ENCODE measurements at places on chromosomes 7 and 10.

DNA sequence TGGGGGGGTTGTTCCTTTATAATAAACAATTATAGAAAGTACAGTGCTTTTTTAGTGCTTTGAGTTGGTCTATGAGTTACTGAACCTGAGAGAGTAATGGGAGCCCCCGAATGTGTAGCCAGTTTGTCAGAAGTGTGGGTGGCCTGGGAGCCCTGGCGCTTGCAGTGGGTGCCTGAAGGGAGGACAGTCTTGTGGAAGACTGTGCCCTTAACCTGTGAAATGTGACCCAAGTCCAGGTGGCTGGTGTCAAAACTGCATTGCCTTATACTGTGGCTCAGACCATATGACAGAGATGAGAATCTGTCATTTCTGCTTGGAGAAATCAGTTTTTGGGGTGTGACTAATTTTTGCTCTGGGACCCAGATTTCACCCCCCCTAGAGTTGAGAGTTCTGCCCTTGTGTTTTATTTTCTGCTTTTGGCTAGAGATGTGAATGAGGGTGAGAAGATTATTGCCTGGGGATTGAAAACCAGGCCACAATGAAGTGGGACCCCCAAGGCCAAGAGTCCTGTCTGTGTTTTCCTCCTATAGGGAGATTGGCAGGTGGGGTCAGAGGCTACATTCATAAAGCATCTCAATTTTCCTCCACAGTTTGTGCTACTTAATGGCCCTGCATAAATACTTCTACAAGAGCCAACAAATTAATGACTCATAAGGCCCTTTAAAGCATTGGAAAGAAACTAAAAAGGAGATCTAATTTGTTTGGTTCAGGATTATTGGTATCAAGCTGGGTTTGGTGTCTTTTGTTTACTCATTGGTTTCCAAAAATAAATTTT, 24.1 kb upstream of the CARD11 start:
- no peak for DNase-seq

GRCh38 chr10:112752288-112752687, 197.8 kb upstream of the TCF7L2 start:
- DNase-seq = no peak

DNA sequence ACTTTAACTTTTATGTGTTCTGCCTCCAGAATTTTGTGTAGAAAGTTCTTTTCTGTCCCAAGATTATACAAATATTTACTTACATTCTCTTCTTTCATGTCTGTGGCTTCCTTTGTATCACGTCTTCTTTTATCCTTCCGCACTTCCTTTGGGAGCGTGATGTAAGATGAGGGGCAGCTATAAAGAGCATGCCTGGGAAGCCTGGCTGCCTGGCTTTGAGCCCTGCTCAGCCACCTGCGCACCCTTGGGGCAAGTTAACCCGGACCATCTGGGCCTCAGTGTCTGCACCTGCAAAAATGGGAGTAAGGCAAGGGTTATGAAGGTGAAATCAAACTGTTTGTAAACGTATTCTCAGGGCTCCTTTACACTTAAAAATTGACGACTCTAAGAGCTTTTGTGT, 25.2 kb downstream of the PALD1 start:
- DNase-seq = no peak

- DNase-seq = peak; percentile 40
These were observed 18.3 kb downstream of the CALHM2 start for GRCh38 chr10:103433858-103434257.

- DNase-seq = no peak
These were observed 208.3 kb downstream of the DNAJB6 start for GRCh38 chr7:157544980-157545680.

DNA sequence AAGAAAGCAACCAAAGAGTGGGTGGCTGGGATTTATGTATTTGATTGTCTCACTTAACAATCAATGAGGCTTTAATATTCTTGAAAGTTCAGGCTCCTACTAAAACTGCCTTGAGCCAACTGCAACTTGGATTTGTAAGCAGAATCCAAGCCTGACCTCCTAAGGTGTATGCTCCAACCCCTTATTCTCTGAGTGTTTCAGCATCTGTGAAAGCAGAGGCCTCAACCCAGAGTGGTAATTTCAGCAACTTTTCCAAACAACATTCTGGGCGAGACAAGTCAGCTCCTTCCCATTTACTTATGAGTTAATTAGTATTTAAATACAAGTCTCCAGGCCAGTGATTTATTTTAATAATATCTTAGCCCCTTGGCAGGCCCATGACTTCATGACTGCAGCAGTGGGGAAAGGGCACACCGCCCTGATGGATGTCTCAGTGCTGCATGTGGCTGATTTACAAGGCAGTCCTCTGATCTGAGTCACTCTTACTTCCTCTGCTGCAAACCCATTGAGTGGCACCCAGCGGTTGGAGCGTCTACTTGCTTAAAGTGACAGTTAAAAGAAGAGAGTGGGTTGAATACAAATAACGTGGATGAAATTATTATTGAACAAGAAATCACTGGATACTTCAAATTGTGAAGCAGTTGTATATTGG, 209.1 kb downstream of the TRIL start:
- peak; percentile 27 for DNase-seq

DNA sequence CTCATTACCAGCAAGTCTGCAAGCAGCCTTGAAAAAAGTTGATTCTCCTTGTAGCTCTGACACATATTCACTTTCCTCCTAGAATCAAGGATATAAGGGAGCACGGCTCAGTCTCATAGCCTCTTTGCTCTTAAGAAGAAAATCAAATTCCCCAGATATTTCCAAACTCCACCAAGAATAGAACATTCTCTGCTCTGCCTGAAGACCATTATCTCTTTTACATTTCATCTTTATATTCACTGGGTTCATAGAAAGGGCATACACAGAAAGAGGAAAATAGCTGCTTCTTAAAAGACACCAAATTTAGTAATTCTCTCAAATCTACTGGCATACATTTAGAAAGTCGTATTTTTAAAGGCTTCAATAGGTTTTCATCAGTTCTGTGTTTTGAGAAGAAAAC, 92.0 kb downstream of the HPSE2 start:
- DNase-seq = no peak

DNA sequence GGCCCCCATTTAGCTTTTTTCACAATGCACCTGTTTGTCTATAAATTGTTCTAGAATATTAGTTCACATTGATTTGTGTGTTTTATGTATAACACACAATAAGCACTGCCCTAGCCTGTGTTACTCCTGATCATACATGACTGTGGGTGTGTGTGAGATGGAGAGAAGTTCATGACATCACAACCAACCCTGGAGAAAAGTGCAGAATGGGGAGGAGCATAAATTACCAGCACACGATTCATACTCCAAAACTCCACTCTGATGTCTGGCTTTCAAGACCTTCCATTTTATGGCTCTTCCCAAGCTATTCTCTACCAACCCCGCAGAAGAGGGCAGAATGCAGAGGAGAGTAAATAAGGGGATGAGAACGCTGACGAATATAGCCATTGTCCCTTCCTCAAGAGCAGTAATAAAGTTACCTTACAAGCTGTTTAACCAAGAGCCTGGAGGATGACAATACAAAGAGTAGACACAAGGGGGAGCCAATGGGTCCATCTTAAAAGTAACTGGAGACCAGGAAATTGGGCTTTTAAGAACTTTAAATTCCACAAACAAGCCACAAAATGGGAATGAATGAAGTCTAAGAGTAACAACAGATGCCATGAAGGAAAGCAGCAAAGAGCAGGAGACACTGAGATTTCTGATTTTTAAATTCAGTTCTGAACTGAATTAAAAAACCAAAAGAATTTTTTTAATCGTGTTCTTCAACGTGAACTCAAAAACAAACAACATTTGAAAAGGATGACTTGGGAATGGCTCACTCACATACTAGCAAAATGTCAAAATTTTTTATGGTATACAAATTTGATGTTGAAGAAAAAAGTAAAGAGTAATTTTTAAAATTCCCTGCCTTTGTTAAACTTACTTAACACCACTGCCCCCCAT, 159.6 kb downstream of the PARD3 start:
- peak; percentile 71 for DNase-seq

DNA sequence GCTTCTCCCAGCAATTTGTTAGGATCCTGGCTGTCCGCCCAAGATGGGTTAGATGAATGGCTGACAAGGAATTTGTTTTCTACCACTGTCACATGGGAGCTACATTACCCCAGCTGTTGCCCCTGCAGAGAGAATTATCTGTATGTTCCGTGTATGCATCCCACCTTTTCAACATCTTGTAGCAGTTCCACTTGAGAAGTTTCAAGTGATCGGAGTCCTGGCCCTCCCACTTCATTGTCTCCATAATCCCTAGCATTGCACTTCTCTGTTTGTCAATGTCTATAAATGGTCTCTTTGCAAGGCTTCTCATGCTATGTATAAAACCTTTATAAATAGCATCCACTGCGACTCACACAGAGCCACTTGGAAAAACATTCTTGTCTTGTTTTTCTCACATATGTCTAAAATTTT, 972.5 kb downstream of the CNTNAP2 start:
- no peak for DNase-seq

GRCh38 chr7:85750454-85750949, 563.6 kb upstream of the SEMA3D start:
- DNase-seq = peak; percentile 76

DNA sequence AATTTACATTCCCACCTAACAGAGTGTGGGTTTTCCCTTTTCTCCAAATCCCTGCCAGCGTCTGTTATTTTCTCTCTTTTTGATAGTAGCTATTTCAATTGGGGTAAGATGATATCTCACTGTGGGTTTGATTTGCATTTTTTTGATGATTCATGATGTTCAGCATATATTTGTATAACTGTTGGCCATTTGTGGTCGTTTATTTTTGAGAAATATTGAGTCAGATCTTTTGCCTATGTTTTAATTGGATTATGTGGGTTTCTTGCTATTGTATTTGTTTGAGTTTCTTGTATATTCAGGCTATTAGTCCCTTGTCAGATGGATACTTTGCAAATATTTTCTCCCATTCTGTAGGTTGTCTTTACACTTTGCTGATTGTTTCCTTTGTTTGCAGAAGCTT, 193.8 kb downstream of the ABCA13 start:
- no peak for DNase-seq

GRCh38 chr10:33236916-33237315, 97.6 kb downstream of the NRP1 start:
- no peak for DNase-seq

DNA sequence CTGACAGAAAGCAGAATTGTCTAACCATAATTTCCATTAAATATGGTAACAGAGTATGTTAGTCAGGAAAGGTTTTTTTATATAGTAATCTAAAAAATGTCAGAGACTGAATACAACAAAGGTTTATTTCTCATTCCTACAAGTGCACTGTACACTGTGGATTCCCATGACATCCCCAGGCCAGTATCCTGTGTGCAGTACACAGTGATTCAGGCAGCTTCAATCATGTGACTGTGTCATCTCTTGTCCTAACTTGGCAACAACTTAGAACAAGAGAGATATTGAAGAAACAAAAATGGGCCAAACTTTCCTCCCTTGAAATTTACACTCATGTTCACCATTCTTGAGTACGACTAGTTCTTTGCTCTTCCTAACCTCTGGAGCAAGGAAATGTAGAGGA, 189.8 kb upstream of the SEMA3A start:
- no peak for DNase-seq
